ENCODE measurements at places on chromosomes 5 and 9. TPM values are rescaled to one million over a fixed set of nuclear protein-coding genes. Genes with fewer than 3 reads are reported as not detected.

- DNase-seq: peak; percentile 18
These were observed 34.9 kb upstream of the SYNPO start for GRCh38 chr5:150605546-150605945.

DNA sequence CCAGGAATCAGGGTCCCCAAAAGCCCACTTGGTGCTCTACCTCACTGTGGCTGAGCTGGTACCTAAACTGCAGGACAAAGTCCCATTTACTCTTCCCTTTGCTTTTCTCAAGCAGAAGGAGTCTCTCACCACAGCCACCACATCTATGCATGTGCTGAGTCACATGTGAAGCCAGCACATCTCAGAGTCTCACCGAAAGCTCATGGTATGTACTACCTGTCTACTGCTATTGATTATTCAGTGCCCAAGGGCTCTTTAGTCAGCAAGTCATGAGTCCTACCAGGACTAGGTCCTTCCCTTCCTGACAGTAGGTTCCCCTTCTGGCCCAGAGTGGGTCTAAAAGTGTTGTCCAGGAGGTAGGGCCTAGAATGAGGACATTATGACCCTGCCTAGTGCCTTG is 130.7 kb upstream of the NTRK2 start:
- no peak for DNase-seq

Gene GAS1
- 6.8 TPM for total RNA-seq

Gene CDC25C
- total RNA-seq: 0.35 TPM

- DNase-seq: no peak
These were observed 111.4 kb downstream of the CCDC192 start for GRCh38 chr5:127814588-127814973.

Gene RANBP17
- 3.7 TPM for total RNA-seq

DNA sequence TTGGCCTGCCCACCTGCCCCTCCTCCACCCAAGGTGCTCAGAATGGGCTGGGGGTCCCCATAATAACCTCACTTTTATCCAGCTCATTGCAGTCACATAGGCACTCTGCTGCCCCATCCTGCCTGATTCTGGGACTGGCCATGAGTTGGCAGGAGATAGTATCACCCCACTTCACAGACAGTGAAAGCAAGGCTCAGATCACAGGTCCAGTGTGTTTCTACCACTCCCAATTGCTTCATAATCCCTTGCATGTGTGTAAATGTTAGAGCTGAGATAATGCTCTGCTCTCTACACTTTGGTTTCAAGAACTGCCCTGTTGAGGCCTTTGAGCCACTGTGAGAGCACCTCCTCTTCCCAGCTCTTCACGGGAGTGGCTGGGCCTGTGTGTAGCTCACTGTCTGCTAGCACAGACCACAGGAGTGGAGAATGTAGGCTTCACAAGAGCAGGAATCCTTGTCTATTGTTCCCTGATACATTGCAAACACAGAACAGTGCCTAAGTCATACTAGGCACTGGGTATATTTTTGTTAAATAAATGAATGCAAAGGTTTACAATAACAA is 8.4 kb downstream of the PCYOX1L start:
- DNase-seq: no peak

Gene KCNN2
- 11.6 TPM for total RNA-seq

Gene CFAP90
- total RNA-seq: not detected

DNA sequence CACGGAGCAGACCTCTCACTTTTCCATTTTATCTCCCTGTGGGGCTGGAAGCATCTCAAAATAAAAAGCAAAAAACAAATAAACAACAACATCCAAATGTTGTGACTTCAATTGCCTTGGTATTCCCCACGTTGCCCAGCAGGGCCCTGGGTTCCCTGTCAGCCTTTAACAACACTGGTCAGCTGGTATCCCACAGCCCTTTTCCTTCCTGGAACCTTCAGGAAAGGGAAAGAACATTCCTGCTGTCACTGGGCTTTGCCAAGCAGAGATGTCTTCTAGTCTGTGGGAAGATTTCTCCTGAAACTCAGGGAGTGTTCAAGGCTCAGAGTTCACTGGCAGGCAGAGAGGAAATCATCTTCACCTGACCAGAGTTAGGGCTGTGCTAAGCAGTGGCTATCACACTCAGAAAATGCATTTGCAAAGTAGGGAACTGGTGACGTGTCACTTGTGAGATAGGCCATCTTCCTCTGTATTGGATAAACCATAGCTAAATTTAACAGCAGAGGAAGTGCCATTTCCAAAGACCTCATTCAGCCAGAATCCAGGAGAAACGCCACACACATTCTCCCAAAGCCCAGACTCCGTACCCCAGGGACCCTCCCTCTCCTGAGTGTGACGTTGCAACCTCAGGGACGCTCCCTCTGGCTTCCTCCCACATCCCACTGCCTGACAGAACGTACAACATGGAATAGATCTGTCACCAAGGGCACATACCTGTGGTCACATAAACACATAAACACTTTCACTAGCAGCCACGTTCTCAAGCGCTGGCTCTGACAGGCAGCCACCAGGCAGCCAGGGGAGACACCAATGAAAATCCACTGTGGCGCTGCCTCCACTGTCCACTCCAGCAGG is 274.0 kb upstream of the DAPK1 start:
- DNase-seq: peak; percentile 56

- no peak for DNase-seq
These were observed 92.4 kb upstream of the IFNK start for GRCh38 chr9:27431543-27432147.

DNA sequence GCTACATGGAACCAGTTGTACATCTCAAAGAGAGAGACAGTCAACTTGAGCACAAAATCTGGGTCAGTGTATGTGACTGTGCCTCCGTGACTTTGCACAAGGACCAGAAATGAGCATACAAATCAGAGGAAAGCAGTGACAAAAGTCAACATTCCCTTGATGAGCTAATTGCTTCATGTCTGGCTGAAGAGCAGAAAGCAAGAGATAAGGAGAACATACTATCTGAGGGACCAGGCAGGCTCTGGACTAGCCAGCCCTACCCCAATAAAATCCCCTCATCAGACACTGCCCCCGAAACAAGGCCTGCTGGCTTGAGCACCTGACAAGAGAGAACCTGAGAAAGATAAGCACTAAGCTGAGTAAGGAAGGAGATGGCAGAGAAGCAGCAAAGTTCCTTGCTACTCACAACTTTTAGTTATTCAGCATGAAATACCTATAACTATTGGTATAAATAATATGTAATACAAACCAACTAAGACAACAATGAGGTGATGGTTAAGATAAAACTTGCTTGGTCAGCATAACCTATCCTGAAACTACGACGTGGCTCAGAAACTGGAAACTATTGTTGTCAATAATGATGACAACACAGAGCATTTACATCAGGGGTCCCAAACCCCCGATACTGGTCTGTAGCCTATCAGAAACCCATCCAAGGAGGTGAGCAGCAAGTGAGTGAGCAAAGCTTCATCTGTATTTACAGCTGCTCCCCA is 9.5 kb downstream of the SIL1 start:
- no peak for DNase-seq

- DNase-seq: no peak
These were observed 304.3 kb downstream of the ARHGAP26 start for GRCh38 chr5:143074414-143074996.

DNA sequence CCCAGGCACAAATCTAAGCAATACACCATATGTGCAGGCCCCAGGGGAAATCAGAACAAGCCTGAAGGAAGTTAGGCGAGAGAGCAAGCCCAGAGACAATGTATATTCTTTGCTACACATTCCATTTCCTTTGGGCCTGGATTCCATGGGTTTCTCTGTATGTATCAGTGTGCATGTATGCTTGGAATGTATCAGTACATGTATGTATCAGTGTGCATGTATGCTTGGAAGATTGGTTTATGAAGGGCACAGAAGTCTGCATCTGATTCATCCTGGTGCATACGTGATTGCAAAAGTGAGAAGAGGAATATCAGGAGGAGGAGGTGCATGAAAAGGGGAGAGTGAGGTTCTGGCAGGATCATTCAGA is 232.6 kb upstream of the ANKRD55 start:
- no peak for DNase-seq

Gene COL15A1
- 63.4 TPM for total RNA-seq

Gene SPINK1
- total RNA-seq: not detected

DNA sequence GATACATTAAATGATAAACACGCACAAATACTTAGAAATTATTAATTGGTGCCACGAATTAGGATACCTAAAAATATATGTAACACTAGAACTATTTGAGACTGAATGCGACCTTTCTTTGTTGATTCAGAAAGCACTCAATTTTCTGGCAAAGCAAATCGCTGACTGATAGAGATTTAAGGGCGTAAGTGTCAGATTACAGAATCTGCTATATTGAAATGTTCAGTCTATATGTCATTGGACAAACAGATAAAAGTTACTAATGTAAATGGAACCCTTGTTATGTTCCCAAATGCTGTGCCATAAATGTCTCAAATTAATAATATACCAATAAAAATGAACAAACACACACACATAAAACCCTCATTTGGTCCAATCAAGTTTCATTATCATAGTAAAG is 137.9 kb downstream of the MPDZ start:
- DNase-seq: no peak

DNA sequence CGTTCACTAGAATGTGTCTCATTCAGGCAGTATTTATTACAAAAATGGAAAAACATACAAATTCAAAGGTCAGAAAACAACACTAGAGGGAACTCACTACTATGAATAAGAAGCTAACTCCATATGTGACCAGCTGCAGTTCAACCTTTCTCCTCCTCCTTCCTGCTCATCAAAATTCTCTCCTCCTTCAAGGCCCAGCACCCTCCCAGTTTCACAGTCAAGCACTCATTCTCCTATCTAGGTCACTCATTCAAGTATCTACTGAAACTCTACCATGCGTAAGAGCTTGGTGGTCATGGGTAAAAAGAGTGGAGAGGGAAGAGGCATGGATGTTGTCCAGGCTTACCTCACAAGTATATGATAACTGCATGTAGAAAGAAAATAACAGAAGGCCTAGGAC is 27.7 kb downstream of the ECPAS start:
- no peak for DNase-seq

Gene FAM151B
- total RNA-seq: 1.2 TPM

GRCh38 chr9:68608763-68609162 is 68.1 kb upstream of the TMEM252 start:
- no peak for DNase-seq

Gene DPM2
- 14.9 TPM for total RNA-seq

Gene UIMC1
- total RNA-seq: 30.4 TPM

DNA sequence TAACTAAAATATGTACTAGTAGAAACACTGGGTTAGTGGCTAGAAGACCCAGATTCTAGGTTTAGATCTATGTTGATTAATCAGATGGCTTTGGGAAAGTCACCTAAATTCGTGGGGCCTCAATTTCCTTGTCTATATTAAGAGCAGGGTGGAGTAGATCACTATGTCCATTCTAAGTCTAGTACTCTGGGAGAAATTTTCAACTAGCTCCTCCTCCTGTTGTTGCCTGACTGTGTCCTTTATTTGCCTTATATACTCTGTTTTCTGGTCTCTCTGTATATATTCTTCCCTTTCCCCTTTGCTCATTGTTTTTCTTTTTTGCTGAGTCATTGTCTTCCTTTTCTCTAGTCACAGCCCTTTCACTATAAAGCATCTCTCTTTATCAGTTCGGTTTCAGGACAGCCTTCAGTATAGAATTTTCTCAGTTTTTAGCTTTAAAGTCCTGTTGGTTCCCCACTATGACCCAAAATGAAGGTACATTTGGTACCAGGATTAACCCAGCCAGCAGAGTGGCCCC is 44.5 kb upstream of the CDH6 start:
- no peak for DNase-seq

GRCh38 chr5:168683247-168683926 is 104.2 kb upstream of the PANK3 start:
- DNase-seq: no peak

DNA sequence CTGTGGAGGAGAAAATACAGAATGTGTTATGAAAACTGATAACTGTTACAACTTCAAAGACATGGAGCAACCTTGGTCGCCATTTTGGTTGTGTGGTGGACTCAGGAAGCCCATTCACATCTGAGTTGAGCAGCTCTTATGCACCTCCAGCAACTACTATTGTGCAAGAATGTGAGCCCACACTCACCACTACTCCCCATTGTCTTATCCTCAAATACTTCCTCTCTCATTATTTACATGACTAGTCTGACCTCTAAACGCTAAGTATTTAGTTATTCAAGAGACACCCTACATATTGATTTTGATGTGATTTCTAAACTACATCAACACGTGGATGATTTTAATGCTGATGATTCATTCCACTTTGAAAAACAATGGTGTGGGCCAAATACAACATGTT is 516.6 kb upstream of the CLINT1 start:
- DNase-seq: no peak

- DNase-seq: no peak
These were observed 109.9 kb downstream of the EHMT1 start for GRCh38 chr9:137728444-137729311.

DNA sequence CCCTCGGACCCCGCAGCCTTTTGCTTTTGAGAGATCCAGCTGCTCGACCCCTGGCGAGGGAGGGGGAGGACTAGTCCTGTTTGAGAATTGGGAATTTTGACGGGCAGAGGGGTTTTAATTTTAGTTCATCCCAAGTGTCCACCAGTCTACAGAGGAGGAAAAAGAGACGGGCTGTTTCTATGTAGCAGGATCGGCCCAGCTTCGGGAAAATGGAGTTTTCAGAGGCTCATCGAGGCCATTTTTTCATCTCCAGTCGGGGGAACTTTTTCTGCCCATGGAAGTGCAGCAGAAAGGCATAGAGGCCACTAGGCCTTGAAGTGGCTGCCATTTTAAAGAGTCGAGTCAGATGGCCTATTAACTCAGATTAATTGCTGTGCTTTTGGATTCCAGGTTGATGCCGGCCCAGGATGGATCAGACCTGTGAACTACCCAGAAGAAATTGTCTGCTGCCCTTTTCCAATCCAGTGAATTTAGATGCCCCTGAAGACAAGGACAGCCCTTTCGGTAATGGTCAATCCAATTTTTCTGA is 1.2 kb downstream of the NSD1 start:
- DNase-seq: no peak

GRCh38 chr5:111463311-111463710 is 49.0 kb downstream of the STARD4 start:
- no peak for DNase-seq

DNA sequence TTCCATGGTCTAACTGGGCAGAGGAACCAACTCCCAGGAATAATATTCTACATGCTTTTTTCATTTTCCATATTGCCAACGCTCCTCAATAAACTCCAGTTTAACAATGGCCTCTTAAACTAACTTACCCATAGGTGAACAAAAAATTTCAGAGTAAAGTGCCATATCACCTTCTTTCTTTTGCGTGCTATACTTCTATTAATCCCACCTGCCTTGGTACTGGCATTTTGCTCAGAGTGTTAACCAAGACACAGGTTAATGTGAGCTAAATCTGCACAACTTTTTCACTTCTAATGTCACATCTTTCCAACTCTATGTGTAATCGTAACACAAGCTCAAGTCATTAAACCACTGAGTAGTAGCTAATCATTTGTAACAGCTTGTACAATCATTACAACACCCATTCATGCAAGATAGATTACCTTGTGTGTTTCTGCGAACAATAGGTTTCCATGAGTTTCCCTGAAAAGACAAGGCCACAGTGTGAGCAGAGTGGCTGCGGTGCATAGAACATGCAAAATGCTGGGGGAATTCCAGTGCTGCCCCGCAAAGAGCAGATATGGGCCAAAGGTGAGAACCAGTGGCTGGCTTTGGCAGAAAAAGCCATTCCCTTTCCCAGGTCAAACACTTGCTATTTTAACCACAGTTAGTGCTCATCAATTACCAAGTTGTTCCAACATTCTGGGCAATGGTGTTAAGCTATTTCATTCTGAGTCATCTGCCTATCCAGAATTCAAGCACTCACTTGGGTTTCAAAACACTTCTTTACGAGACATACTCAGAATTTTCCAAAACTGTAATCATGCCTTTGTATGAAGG is 42.8 kb downstream of the TIMD4 start:
- no peak for DNase-seq

Gene SOX30
- 0.16 TPM for total RNA-seq

Gene CDX1
- total RNA-seq: not detected
